ENCODE measurements at places on chromosomes 3 and 15.

DNA sequence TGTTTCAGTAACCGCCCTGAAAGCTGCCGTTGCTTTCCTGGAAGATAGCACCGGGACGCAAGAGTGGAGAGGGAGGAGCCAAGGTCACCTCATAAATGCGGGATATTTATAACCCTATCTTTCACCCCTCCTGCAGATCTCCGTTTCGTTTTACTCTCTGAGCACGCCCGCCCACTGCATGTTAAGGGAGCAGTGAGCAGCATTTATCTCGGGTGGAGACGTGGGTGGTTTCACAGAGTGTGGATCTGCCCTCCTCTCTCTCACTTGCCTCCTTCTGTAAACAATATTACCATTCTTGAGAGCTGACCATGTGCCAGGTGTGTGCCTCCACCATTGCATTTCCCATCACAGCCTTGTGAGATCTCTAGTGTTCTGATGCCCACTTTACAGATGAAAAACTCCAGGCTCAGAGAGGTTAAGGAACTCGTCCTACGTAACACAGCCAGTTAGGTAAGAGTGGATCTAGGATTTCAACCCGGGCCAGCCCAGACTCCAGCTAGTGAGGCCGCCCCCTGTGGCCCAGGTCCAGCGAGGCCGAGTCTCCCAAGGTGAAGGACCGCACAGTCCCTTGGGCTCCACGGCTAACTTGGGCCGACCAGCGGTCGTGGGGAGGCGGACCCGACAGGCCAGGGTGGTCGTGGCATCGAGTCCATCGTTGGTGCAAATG lies 16.9 kb upstream of the SEMA4B start:
- DNase-seq, result no peak

GRCh38 chr3:151124476-151124875 lies 39.0 kb downstream of the MED12L start:
- no peak for DNase-seq

DNA sequence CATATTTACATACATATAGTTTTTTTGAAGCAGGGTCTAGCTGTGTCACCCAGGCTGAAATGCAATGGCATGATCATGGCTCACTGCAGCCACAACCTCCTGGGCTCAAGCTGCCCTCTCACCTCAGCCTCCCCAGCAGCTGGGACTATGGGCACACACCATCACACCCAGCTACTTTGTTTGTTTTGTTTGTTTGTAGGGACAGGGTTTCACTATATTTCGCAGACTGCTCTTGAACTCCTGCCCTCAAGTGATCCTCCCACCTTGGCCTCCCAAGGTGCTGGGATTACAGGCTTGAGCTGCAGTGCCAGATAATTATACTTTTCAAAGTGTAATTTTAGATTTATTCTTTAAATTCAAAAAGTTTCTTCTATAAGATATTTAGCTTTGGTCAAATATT lies 10.2 kb downstream of the GTF2A2 start:
- DNase-seq, result no peak

DNA sequence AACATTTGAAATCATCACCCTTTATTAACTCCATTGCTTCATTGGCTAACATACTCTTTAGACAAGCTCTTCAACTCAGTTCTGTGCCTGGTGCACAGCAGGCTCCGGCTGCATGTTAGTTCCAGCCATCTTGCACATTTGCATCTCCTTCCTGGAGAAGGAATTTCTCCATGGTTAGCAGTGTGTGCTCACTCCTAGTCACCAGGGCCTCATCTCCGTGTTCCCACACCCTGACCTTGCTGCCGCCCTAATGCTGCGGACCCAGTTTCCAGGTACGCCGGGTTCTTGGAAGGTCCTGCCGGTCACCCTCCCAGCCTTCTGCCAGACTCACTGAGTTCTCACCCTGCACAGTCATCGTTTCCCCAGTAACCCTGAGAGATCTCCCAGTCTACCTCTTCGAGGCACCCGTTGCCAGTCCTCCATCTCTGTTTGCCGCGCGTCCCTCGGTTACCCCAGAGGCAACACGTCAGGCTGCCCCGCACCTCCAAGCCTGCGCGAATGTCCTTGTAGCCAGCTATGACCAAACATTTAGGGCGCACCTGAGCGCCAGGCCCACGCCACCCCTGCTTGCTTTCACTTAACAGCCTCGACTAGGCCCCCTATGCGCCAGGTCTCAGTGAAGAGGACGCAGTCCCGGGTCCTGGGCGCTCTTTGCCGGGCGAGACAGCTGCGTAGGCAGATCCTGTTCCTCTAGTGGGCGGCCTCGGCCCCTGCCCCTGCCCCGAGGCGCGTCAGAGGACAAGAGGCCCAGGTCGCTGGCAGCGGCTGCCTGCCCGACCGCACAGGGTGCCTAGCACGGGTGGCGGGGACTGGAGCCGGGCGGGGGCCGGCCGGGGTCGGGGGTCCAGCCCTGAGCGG lies 747 bp upstream of the ZNF592 start:
- DNase-seq, result peak; percentile 38

DNA sequence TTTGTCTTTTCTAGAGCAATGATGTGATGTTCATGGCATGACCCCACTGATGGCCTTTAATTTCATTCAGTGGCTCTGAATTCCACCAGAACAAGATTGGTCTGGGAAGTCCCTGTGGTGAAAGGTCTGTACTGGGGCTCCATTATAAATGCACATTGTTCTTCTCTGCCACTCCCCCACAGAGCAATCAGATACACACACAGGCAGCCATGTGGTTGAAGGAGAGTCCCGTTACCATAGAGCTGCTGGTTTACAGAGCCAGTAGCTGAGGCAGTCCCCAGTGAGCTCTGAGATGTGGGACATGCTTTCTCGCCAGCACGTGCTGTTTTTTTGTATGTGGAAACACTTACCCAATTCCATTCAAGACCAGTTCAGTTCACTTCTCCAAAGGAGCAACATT lies 172.7 kb upstream of the TRIM42 start:
- no peak for DNase-seq

- no peak for DNase-seq
Measured at GRCh38 chr3:66934041-66934440, 64.1 kb upstream of the KBTBD8 start.

DNA sequence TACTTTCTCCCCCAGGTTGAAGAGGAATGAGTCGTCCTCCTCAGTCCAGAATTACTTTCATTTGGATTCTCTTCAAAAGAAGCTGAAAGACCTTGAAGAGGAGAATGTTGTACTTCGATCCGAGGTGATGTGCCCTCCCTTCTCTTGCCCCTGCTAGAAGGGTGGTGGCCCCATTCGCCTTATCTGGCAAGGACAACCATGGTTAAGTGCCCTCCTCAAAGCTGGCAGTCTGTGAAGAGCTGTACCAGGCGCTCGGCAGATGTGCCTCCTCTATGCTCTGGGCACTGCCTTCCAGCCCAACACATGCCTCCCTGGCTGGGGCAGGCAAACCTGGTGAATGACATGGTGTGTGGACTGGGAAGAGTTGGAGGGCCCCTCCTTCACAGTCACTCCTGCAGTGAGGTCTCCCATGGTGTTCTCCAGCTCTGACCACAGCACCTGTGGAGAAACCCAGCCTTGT lies 77.0 kb downstream of the CCK start:
- no peak for DNase-seq

- DNase-seq, result no peak
Measured at GRCh38 chr15:83692746-83693581, 39.0 kb downstream of the ADAMTSL3 start.

DNA sequence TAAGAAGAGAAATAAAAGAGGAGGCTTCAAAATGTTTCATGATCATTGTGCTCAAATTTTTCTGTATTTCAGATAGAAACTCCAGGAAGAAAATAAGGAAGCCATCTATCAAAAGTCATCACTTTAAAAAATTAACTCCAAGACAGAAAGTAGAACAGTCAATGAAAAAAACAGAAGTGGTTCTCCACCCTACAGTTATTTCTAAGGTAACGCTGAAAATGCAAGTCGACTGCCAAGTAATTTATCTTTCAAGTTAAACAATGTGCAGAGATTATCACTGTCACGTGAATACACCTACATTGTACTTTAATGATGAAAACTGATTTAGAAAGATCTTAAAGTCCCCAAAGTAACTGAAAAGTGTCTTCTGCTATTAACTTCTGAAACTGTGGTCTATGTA lies 78.5 kb upstream of the SNRPA1 start:
- no peak for DNase-seq

- no peak for DNase-seq
Measured at GRCh38 chr3:57147071-57147470, 18.1 kb downstream of the IL17RD start.

GRCh38 chr3:65689436-65689835 lies 349.3 kb downstream of the MAGI1 start:
- DNase-seq, result no peak

DNA sequence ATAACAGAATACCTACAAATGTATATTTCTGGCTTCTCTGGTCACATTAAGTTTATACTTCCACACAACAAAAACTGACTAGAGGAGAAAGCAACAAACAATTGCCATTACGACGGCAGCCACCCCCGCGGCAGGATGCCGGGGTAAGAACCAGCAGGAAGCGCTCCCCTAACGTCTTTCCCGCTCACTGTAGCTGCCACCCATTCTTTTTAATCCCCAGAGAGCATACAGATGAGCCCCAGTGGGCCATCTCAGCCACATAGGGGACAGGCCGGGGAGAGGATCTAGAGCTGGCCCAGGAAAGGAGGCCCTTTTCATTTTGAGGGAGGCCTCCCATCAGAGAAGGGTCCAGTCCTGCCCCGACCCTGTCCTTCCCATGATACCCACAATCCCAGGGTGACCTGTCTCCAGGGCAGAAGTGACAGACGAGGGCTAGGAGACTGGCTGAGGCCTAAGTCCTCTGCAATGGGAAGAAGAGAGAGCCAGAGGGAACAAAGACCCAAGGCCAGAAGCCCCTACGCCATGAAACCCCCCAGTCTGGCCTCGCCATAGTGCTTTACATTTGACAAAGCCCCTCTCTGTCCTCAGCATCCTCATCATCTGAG lies 3.6 kb upstream of the CALML4 start:
- DNase-seq, result no peak

GRCh38 chr3:41163006-41163405 lies 36.3 kb upstream of the CTNNB1 start:
- no peak for DNase-seq

- DNase-seq, result no peak
Measured at GRCh38 chr3:157999246-157999645, 107.0 kb downstream of the SHOX2 start.

DNA sequence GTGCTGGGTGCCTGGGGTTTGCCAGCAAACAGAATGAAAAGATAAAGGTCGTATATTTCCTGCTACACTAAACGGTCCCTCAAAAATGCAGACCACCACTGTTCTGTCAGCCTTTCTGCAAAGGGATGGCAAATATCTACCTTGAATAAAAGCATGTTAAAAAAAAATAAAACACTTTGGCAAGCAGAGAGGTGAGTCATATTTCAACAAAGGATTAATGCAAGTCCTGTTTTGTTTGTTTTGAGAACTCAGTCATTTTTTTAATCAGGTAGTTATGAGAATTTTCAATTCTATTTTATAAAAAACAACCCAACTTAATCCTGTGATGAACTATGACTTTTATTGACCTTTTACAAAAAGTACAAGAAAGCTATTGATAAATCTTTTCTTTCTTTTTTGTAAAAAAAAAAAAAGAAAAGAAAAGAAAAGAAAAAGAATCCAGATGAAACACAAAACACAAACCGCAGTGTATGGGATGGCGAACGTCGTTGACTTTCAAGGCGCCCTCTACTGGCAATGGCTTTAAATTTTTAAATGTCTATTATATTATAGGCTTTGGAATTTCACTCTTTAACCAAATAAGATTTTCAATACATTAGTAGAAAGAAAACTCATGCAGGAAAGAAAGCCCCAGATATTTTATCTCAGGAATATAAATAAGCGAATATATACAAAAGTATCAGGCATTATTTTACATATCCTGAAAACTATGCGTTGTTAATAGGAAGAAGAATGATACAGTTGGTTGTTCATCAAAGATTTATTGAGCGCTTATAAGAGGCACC lies 87.8 kb downstream of the NCEH1 start:
- DNase-seq, result no peak

- DNase-seq, result no peak
Measured at GRCh38 chr15:32099956-32100684, 69.8 kb downstream of the CHRNA7 start.

Measured in spinal cord (tissue), 10 donors.